ENCODE measurements at places on chromosomes 2 and 18.

GRCh38 chr2:160730296-160730995 lies 236.8 kb upstream of the RBMS1 start:
- DNase-seq: no peak

DNA sequence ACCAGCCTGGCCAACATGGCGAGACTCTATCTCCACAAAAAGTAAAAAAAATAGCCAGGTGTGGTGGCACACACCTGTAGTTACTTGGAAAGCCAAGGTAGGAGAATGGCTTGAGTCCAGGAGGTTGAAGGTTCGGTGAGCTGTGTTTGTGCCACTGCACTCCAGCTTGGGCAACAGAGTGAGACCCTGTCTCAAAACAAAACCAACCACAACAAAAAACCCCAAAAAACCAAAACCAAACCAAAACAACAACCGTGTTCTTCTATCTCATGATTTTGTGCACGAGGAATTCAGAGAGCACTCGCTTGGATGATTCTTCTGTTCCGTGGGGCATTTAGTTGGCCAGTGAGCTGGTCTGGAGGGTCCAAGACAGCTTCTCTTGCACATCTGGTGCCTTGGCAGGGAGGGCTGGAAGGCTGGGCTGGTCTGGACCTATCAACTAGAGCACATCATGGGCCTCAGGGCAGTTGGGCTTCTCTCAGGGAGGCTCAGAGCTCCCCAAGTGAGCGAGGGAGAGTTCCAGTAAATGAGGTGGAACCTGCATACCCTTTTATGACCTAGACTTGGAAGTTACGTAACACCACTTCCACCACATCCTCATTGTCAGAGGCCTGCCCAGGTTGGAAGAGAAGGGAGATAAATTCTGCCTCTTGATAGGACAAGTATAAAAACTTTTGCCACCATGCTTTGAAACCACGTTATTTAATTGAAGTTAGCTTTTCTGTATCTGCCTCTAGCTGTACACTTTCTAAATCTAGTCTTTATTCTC lies 25.2 kb downstream of the SIX2 start:
- DNase-seq: no peak

DNA sequence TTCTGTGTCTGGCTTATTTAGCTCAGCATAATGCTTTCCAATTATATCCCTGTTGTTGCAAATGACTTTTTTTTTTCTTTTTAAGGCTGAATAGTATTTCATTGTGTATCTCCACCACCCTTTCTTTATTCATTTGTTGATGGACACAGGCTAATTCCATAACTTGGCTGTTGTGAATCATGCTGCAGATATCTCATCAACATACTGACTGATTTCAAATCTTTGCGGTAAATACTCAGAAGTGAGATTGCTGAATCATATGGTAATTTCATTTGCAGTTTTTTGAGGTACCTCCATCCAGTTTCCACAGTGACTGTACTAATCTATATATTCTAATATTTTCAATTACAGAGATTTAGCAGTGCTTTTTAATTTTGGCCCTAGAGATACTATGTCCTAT lies 266.2 kb downstream of the TMX3 start:
- no peak for DNase-seq

GRCh38 chr18:37710726-37711125 lies 145.1 kb upstream of the CELF4 start:
- no peak for DNase-seq

GRCh38 chr2:171309455-171310286 lies 124.1 kb downstream of the METTL8 start:
- DNase-seq: no peak

GRCh38 chr2:157559061-157559460 lies 69.6 kb downstream of the ACVR1C start:
- no peak for DNase-seq

DNA sequence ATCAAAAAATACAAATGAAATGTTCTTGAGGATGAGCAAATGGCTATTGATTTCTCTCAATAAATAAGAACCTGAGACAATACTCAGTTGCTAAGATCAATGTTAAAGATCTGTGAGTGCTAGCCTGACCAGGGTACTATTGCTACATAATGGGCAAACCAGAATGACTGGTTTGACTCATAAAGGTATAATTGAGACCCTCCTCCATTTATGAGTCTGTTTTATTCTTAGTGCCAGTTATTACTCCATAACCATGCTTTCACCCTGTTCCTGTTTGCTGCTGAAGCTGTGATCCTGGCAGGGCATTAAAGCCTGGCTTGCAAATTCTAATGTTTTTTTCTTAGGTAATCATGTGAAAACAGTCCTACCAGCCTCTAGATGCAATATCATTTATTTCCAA lies 56.6 kb upstream of the PPM1B start:
- no peak for DNase-seq

- DNase-seq: no peak
These were observed 48.0 kb upstream of the LPIN2 start for GRCh38 chr18:3060667-3061580.

DNA sequence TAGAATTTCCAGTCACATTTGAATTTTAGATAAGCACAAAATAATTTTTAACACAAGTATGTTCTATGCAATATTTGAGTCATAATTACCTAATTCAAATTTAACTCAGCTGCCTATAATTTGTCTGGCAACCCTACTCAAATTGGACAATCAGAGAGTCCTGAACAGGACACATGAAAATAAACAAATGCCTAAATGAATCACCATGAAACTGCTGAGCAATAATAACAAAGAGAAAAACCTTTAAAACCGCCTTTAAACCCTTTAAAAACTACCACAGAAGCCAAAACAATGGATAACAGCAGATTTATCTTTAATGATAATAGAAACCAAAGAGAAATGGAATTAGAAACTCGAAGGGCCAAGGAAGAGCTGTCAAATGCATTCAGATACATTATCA lies 39.5 kb downstream of the ARL4C start:
- DNase-seq: no peak

- DNase-seq: no peak
These were observed 33.6 kb upstream of the PTMA start for GRCh38 chr2:231674587-231675338.
